NCI-H1105 treated with DMSO at 0.1 percent for 48 hours (cell line): ENCODE measurements at places on chromosomes 1 and 21.

DNA sequence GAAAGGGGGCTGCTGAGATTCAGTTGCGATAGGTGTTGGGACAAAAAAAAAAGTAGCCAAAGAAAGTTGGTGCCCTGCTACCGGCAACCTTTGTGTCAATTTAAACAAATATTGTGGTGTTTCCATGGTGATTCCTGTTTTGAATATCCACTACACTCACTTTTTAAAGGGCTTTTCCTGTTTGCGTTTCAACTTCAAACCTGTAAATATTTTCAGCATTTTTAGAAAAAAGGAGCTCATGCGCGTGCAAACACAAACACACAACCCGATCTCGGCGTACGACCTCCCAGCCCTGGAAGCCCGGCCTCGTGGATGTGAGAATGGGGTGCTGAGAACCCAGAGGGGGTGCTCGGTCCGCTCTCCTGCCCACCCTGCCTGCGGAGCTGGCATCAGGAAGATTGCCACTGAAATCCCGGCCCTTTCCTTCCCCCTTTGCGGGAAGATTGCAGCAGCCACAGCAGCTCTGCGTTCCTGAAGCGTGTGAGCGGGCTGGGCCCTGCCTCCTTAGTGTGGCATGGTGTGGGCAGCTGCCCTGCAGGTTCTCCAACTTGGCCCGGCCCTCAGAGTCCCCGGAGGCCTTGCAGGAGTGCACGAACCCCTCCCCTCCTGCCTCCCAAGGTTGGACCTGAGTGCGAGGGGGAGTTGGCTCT, 34.8 kb downstream of the CASZ1 start:
- DNase-seq: no peak

DNA sequence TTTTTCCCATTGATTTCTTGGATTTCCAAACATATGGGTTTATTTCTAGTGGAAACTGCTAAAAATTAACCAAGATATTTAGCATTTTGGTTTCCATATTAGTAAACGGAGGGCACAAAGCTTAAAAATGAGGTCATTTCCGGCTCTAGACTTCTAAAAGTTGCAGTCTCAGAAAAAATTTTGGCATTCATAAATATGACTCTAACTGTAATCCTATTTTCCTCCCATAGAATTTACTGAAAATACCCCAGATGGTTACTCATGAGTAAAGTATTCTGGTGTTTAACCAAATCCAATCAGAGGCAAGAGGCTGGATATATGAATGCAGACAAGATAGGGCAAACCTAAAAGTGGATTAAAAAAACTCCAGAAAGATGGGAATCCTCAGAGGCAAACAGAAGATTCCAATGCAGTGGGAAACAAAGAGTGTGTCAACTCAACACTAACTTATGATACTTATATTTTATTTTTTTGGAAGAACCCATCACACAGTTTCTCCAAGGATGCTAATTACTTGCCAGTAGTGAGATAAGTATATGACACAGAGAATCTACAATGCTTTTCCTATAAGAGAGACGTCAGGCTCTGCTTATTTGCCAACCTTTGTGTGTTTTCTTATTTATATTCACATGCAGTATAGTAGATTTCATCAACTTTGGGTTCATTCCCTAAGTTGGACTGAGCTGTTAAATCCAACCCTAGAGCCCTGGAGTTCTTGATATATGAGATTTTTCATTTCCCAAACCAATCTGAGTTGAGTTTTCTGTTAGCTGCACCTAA, 90.1 kb upstream of the BCL10 start:
- no peak for DNase-seq

DNA sequence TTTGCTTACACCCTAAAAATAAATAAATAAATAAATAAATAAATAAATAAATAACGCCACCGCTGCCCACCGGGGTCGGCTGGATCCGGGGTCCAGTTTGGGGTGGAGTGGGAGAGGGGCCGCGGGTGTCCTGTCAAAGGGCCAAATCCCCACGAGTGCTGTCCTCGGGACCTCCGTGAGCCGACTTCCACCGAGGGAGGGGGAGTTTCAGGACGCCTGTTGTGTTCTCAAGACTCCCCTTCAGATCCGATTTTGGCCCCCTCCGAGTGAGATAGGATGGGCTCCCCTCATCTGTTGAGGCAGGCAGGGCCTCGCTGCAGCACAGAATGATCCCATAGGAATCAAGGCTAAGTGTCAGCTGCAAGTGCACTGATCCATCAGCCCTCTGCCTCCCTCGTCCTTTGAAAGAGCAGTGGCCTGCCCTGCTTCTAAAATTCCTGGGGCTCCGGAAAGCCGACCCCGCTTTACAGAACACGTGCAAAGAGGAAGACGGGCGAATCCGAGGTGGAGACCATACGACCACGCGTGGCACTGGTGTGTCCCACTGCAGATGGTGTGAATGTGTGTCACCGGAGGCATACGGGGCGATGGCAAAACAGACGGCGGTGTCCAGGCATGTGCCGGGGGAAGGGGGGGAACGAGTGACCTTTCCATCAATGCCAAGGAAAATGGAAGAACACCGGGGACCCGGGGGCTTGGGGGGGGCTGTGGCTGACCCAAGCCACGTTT, 3880.5 kb downstream of the SRGAP2C start:
- DNase-seq: no peak

- DNase-seq: no peak
These were observed 232.7 kb downstream of the TTLL7 start for GRCh38 chr1:83766241-83766691.

DNA sequence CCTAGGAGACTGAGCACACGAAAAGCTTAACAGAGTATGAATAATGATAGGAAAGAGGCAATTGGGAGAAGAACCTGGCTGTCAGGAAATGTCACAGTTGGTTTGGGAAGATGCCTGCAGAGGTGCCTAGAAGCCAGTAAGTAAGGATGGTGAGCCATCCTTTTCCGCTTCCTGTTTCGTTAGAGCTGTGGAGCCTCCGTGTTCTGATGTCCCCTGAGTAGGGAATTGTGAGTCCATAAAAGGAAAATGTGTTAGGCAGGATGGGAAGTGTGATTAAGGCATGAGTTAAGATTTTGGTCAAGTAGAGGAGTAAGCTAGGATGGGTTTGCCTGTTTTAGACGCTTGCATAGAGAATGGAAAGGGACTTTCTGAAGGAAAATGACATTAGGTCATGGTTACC, 9.0 kb downstream of the CLIC4 start:
- no peak for DNase-seq

GRCh38 chr1:15262706-15263105, 15.7 kb downstream of the FHAD1 start:
- no peak for DNase-seq

DNA sequence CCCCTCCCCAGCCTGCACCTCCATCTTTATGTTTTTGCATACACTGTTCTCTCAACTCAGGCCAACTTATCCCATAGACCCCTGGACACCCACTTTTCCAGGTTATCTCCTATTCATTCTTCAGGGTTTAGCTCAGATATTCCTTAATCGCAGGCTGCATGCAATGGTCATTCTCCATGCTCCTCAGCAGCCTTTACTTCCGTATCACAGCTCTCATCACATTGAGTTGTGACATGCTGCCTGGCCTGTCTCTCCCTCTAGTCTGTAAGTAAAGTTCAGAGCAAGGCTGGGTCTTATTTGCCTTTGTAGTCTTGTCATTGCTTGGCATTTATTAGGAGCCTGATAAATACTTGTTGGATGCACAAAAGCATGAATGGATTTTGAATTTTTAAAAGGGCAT, 6.9 kb downstream of the DNAJC6 start:
- no peak for DNase-seq

GRCh38 chr1:177569476-177569875, 398.7 kb downstream of the BRINP2 start:
- no peak for DNase-seq

DNA sequence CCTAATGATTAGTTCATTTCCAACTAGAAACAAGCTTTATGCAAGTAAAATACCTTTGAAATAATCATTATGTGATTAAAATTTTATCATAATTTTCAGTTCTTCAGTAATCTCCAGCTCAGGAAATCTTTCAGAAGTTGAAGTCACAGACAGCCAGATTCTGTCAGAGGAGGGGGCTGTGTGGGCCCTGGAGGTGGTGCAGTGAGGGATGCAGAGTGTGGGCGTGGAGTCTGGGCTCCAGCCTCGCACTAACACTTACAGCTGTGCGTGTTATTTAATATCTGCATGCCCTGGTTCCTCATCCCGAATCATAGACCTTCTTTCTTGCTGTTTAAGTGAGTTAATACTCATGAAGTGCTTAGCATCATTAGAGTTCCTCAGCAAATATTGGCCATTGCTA, 23.9 kb downstream of the WDR64 start:
- DNase-seq: no peak

- DNase-seq: no peak
These were observed 1.6 kb downstream of the CPT2 start for GRCh38 chr1:53198241-53198651.

GRCh38 chr1:219555031-219555692, 57.7 kb downstream of the ZC3H11B start:
- no peak for DNase-seq
